Stimulated activated CD4-positive, alpha-beta T cell treated with anti-CD3 and anti-CD28 coated beads, Interleukin-1b, Interleukin-23, amount 100 ng/mL, for 4 hours (primary cell): ENCODE measurements at places on chromosomes 11 and 22.

DNA sequence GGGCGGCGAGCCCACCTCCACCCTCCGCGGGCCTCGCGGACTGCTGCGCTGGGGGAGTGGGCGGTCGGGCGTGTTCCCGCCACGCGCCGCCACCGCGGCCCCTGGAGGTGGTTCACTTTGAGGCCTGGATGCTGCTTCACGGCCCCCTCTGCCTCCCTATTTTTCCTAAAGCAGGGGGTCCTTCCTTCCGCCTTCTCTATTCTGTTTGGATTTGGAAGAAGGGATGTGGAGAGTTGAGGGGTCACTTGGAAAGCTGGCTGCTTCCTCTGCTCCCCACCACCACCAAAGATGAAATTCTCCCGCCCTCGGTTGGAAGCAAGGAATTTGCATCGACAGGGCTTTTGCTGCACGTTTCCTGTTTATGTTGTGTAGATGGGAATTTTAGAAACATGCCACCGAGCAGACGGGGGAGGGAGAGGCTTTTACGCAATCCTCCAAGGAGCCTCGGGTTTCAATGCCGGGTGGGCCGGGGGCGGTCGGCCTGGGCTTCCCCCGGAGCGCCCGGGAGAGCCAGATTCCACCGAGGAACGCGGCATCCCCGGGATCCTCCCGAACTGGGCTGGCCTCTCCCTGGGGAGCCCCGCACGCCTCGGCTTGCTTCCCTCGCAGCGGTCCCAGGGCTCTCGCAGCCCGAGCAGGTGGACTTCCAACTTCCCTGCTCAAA, 403 bp upstream of the SBF2 start:
- no peak for DNase-seq

DNA sequence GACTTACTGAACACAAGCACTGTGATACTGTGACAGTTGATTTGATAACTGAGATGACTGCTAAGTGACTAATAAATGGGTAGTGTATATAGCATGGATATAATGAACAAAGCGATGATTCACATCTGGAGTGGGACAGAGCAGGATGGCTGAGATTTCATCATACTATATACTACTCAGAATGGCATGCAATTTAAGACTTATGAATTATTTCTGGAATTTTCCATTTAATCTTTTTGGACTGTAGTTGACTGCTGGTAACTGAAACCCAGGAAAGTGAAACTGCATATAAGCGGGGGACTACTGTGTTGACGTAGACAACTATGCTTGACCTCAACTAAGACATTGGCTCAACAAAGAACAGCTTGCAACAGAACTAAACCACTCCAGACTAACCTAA, 20.0 kb upstream of the NUCB2 start:
- DNase-seq: no peak

GRCh38 chr22:18048441-18048898, 24.1 kb upstream of the MICAL3 start:
- DNase-seq: no peak

GRCh38 chr11:77821349-77821851, 456 bp downstream of the AAMDC start:
- no peak for DNase-seq

- no peak for DNase-seq
These were observed 30.9 kb downstream of the CHEK2 start for GRCh38 chr22:28710576-28711191.

GRCh38 chr22:21823740-21824444, 43.6 kb downstream of the MAPK1 start:
- no peak for DNase-seq

DNA sequence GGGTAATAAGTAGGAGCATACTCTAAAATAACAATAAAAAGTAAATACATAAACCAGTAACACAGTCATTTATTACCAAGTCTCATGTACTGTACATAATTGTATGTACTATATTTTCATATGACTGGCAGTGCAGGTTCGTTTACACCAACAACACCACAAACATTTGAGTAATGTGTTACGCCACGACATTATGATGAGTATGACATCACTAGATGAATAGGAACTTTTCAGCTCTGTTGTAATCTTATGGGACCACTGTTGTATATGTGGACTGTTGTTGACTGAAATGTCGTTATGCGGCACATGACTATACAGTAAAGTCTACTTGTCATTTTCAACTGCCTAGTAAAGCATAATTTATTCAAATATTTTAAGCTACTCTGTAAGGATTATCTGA, 18.6 kb downstream of the KIF18A start:
- DNase-seq: no peak

GRCh38 chr11:130344841-130345240, 30.1 kb upstream of the ZBTB44 start:
- no peak for DNase-seq
